PC-3 (cell line): ENCODE measurements at places on chromosomes 7 and 10. TPM values are rescaled to one million over a fixed set of nuclear protein-coding genes. Genes with fewer than 3 reads are reported as not detected.

Gene PAX4
- not detected in 2 replicates for total RNA-seq

Gene AOAH
- not detected in 2 replicates for total RNA-seq

Gene RBP3
- total RNA-seq: not detected in 2 replicates

Gene CFAP46
- total RNA-seq: 0.04 TPM in 1 of 2 replicates, not detected in the other

Gene PURB
- 8.9 and 14.6 TPM in 2 replicates for total RNA-seq

Gene CTBP2
- total RNA-seq: 78.9 and 97.2 TPM in 2 replicates

Gene ZNF775
- total RNA-seq: 3.7 and 4.7 TPM in 2 replicates

Gene DLG5
- 118 and 158 TPM in 2 replicates for total RNA-seq

Gene PPP1R17
- not detected in 2 replicates for total RNA-seq

Gene CLEC2L
- total RNA-seq: not detected in 2 replicates
